ENCODE measurements at places on chromosomes 13 and 19. TPM values are rescaled to one million over a fixed set of nuclear protein-coding genes. Genes with fewer than 3 reads are reported as not detected.

Gene CRB3
- total RNA-seq: not detected

Gene IL4I1
- 0.52 TPM for total RNA-seq

Gene POU2F2
- 0.52 TPM for total RNA-seq

Gene SUPT20H
- 47.0 TPM for total RNA-seq

Gene ZNF234
- 11.5 TPM for total RNA-seq

Gene CEACAM8
- total RNA-seq: 0.52 TPM

Gene KIR3DL1
- total RNA-seq: not detected

Gene FCAR
- total RNA-seq: 1.0 TPM

Gene SRRM5
- not detected for total RNA-seq

Gene FPR1
- total RNA-seq: 7.8 TPM

All from skeletal muscle tissue (tissue), 5 donors.